Central memory CD4-positive, alpha-beta T cell (primary cell): ENCODE measurements at places on chromosomes 5 and 9.

DNA sequence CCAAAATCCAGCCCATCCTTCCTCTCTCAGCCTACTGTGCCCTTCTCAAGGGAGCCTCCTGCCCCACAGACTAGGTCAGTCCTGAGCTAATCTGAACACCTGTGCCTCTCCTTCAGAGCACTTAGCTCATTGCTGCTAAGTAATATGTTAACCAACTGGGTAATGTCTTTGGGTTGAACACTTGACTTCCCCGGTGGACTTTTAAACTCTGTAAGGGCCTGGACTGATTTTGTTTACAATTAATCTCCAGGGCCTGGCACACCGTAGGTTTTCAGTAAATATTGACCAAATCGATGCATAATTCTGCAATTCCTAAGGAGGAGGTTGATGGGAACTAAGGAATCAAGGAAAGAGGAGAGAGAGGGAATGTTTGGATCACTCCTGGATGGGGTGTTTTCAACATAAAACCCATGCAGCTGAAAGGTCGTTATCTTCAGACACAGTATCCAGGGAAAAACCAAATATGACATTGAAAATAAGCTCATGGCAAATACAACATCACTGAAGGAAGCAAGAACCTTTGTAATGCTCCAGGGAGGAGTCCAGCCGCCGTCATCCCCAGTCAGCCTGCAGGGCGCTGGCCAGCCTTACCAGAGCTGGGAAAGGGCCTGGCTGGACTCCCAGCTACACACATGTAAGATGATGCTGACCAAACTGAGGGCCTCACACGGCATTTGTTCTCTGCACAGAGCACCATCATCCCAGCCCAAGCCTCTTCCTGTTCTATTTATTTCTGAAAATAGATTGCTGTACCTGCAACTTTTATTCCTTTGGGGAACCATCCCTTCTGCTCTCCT is 166.3 kb downstream of the C5orf15 start:
- DNase-seq = no peak

- no peak for DNase-seq
Observed at GRCh38 chr5:138789771-138790242, 36.6 kb downstream of the CTNNA1 start.

- no peak for DNase-seq
Observed at GRCh38 chr5:158431369-158432029, 572.6 kb upstream of the CLINT1 start.

DNA sequence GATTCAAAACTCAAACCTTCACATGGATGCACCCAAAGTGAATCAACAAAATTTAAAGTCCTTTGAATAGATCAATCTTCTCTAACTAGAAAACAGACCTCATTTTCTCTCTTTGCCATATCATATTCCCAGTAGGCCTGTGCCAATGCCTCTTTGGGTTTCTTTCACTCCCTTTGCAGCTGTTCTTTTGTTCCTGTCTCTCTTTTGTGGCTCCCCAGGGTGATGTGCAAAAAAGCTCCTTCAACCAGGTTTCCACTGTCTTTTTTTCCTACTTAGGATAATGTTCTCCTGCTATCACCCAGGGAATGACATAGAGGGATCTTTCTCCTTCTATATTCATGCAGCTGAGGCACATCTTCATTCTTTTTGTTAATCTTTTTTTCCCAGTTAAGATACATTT is 54.6 kb downstream of the MARCHF3 start:
- no peak for DNase-seq

GRCh38 chr9:10026443-10026984 is 586.3 kb downstream of the PTPRD start:
- DNase-seq = no peak

- DNase-seq = no peak
Observed at GRCh38 chr5:58545912-58546311, 37.0 kb upstream of the RAB3C start.

- no peak for DNase-seq
Observed at GRCh38 chr5:20367178-20367577, 379.2 kb upstream of the CDH18 start.

DNA sequence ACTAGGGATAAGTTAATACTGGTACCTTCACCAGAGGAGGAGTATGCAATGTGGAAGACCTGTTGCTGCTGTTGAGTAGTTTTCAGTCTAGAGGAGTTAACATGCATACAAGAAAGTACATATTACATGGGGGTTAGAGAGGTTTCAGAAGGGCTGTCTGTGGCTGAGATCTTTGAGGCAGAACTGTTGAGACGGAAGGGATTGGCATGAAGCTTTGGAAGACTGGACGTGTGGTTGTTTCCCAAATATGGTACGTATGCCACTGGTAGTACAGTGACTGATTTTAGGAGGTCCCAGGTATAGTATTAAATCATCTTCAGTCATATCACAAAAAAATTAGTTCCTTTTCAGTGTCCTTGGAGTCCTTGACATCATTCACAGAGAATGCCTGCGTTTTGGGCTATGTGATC is 17.6 kb downstream of the TNFAIP8 start:
- DNase-seq = no peak

DNA sequence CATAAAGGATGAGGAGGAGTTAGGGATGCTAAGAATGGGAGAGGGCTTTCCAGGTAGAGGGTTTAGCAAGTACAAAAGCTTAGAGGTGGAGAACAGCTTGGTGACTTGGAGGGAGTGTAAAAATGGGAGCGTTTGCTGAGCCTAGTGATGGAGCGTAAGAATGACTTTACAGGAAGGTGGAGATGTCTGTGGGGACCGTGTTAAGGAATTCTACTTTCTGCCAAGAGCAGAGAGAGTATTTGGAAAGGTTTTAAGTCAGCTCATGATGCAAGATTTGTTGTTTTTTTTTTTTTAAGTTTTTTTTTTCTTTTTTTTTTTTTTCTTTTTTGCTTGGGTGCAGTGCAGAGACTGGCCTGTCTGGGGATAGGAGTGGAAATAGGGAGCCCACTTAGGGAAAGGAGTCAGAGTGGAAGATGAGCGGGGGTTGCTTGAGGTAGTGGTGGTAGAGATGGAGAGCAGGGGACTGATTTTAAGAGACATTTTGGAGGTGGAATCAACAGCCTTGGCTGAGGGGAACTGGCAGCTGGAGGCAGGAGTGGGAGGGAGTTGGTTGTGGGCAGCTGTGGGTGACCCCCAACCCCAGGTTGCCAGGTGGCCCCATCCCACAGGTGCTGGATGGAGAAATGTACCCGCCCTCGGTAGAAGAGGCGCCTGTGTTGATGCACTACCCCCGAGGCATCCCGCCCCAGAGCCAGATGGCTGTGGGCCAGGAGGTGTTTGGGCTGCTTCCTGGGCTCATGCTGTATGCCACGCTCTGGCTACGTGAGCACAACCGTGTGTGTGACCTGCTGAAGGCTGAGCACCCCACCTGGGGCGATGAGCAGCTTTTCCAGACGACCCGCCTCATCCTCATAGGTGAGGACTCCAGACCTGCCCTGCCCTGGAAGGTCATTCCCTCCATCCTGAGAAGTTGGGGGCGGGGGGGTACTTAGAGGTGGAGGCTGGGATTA is 12.4 kb downstream of the PTGS1 start:
- DNase-seq = no peak

GRCh38 chr5:68456756-68457217 is 241.2 kb downstream of the PIK3R1 start:
- no peak for DNase-seq

- DNase-seq = no peak
Observed at GRCh38 chr9:38697776-38698300, 22.1 kb downstream of the FAM240B start.

DNA sequence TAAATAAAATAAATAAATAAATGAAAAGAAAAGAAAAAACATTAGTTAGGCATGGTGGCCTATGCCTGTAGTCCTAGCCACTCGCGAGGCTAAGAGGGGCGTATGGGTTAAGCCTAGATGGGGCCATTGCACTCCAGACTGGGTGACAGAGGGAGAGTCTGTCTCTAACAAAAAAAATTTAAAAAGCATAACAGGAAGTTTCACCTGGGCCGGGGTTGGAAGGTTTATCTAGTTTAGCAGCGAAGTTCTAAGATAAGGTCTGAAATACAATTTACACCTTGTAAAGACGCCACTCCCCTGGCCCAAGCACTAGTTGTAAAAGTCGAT is 18.0 kb downstream of the ZMAT2 start:
- DNase-seq = no peak

DNA sequence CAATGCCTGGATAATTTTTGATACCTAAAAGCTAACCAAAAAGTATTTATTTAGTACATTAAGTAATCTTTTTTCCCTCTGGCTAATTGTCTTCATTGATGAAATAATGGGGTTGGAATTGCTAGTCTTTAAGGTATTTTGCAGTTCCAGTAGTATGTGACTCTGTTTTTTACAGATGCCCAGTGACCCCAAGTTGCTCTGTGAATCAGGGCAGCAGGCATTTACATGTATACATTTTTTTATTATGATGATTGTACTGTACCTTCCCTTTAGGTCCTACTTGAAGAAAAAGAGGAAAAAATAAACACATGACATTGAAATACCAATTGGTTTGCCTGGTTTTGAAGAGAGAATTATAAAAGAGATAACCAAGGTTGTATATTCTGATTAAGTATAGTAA is 385.5 kb downstream of the ADGRV1 start:
- DNase-seq = no peak

DNA sequence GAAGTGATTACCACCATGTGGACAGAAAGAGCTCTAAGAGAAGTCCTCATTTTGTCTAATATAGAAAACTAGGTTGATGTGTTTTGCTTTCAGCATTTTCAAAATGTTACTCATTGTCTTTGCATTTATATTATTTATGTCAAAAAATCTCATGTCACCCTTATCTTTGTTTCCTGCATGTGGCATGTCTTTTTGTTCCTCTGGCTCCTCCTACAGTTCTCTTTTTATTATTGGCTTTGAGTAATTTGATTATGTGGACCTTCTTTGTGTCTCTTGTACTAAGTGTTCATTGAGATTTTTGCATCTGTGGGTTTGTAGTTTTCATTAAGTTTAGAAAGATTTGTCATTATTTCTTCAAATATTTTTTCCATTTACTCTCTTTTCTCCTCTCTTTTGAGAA is 58.8 kb downstream of the GNG10 start:
- DNase-seq = no peak

DNA sequence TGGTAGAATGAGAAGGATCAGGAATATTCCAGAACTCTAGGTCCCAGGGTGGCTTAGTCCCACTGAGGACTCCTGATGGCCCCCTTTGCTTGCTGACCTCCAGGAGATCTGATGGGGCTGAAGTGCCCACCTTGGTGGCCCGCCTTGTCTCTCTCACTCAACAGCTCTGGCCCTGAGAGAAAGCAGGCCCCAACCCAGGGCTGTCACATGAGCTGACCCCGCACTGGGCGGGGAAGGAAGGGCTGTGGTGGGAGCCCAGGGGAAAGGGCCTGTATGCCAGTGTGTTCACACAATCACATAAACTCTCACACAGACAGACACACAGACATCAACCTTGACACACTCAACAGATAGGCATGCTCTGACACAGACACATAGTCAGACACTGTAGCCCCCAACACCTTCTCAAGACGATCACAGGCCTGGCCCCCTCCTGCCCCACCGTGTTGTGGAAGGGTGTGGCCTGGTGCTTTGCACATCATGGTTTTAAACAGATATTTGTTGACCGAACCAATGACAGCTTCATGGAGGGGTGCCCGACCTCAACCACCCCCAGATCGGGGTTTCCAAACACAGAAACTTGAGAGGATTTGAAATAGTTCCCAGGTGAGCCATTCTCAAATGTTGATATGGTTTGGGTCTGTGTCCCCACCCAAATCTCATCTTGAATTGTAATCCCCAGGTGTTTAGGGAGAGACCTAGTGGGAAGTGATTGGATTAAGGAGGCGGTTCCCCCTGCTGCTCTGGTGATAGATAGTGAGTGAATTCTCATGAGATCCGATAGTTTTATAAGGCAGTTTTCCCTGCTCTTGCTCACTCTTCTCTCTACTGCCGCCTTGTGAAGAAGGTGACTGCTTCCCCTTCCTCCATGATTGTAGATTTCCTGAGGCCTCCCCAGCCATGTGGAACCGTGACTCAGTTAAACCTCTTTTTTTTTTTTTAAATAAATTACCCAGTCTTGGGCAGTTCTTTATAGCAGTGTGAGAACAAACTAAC is 48.5 kb upstream of the HAND1 start:
- DNase-seq = no peak

- DNase-seq = no peak
Observed at GRCh38 chr9:127628758-127629467, 16.8 kb downstream of the STXBP1 start.

- DNase-seq = no peak
Observed at GRCh38 chr5:3622961-3623360, 27.3 kb downstream of the IRX1 start.

GRCh38 chr5:113052041-113052795 is 75.6 kb downstream of the DCP2 start:
- DNase-seq = no peak

DNA sequence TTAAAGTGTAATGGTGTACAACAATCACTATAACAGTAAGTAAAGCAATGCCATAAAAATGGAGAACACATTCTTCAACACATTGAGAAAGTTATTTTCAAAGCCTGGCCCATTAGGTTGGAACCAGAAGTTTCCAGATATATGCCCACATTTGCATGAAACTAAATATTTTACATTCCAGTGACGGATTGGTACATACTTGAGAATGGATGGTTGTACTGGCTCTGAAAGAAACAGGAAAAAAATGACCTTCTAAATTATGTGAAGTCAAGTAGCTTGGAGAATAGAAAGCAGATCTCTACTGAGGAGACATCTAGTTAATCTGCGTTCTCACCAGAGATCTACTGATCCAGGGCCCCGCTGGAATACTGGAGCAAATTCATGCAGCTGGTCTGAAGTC is 1037.0 kb downstream of the NR2F1-AS1 start:
- DNase-seq = no peak

- DNase-seq = no peak
Observed at GRCh38 chr9:109439378-109440116, 58.6 kb downstream of the PTPN3 start.

GRCh38 chr9:90124961-90125360 is 517.7 kb downstream of the DIRAS2 start:
- no peak for DNase-seq
